Stimulated activated CD4-positive, alpha-beta T cell treated with anti-CD3 and anti-CD28 coated beads, TNF-alpha, amount 100 ng/mL, for 1 hour (primary cell): ENCODE measurements at places on chromosomes 12 and 14.

DNA sequence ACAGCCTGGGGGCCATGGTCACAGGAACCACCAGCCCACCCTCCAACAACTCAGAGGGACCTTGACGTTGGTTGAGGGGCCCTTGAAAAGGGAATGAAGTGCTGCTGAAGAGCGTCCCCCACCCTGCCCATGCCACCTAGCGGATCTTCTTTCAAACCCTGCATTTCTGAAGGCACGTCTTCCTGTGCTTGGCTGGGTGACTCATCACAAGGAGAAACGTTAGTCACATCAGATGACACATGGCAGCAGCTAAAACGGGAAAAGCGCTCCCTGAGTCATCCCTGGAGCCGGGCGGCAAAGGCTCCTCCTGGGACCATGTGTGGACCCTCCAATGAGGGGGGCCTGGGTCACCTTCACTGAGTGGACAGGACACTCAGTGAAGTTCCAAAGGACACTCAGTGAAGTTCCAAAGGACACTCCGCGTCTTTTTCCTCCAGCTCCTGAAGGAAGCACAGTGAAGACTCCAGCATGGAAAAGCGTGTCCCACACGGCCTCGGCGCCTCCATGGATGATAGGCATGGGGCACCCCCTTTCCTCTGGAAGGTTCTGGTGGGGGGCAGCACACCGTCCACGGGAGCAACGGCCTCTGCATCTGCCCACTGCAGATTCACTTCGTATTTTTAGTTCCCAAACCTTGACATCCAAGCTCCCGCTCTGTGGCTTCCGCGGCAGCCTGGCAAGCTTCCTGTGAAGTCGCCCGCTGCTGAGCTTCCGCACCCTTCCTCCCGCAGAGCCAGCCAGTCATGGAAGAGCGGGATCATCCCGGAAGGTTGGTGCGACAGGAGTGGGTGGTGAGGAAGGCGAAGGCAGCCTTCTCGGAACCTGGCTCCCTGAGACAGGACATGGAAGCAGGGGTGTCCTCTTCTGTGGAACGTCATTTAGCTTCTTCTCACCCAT lies 383.4 kb downstream of the VRK1 start:
- DNase-seq = no peak

DNA sequence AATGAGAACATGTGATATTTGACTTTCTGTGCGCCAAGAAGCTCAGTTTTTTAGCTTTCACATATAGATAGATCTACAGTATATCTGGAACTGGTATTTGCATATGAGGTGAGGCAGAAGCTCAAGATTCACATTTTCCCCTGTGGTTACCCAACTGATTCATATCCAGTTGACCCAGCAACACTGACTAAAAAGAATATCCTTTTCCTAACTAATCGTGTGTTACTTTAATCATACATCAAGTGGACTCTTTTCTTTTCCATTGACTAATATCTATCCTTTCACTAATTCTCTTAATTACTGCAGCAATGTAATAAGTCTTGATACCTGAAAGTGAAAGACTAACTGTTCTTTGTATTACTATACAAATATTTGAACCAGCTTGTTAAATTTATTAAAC lies 236.1 kb downstream of the AEBP2 start:
- DNase-seq = no peak

DNA sequence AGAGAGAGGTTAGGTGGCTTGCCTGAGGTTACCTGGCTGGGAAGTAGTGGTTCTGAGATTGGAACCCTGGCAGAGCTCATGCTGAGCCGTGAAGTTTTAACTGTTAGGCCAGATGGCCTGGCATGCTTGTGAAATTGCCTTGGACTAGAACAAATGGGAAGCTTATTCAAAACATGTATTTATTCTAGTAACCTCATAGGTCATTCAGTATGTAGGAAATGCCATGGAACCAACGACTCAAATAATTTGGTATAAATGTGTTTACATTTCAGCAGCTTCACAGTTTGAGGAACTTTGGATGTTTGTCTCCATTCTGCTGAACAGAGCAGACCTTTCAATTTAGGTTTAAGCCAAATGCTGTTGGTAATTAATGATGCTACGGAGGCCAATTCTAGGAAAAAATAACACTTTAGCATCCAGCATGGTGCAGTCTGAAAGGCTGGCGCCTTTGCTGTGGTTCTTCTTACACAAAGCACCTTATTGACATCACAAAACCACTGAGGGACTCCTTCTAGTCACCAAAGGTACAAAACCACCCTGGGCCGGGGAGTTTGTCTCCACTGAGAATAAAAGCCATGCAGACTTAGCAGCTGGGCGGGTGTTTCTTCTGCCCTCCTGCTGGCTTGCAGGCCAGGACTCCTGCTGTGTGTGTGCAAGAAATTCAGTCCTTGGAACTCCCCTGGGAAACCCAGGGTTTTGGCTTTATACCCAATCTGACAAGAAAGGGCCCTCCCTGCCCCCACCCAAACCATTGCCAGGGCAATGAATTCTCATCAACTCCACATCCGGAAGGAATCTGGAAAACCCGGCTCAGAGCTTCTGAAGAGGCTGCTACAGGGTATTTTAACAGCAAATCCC lies 64.2 kb downstream of the ELK3 start:
- no peak for DNase-seq

DNA sequence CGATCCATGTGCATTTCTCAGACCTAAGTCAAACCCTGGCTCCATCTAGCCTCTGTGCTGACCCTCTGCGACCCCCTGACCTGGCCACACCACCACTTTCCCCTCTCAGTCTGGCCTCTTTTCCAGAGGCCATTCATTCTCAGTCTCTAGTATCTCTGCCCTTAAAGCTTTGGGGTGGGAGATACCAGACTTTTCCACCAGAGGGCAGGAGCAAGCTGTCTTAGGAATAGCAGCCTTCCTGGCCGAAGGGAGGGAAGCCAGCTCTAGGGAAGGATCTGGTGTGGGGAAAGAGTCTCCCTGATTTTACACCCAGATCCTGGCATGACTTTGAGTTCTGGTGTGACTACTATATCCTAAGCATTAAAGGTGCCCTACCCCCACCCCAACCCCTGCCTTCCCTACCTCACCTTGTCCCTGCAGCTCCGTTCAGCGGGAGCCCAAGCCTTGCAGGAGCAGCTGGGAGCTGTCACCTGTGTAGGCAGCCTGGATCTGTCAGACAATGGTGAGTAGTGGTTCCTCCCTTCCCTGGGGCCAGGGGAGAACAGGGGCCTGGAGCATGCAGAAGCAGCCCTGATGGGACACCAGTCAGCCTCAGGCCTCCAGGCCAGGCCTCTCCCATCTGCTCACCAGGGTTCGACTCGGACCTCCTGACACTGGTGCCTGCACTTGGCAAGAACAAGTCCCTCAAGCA lies 6.6 kb downstream of the CARMIL3 start:
- no peak for DNase-seq

GRCh38 chr14:23620177-23620702 lies 15.9 kb upstream of the DHRS2 start:
- no peak for DNase-seq

DNA sequence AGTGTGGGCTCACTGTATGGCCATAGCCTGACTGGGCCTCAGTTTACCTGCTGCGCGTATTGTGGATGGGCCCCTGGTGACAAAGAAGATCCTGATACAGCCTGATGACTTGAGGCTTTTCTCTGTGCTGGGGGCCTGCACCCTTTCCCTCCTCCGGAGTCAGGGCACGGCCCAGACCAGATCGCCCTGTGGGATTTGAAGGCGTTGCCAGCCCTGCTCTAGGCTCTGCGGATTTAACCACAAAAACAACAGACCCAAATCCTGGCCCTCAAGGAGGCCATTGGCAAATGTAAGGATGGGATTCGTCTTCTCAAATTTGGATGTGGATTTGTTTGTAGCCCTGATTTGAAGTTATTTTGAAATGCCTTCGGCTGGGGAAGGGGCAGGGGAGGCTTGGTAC lies 195.8 kb downstream of the TSPAN9 start:
- no peak for DNase-seq

DNA sequence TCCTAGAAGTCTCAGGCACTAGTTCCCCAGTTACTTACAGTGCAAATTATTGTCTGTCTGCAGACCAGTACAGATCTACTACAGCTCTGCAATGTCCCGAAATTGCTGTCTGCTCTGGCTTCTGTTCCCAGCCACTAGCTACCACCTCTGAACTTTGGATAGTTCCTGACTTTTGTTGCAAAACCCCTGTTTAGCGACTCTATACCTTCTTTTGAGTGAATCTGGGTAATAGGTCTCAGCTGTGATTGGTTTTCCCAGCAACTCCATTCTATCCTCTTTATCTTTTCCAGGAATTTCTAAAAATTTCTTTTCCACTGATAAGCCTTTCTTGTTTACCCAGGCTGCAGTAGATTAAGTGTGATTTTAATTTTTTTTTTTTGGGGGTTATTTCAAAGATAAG lies 16.8 kb downstream of the KCNJ8 start:
- DNase-seq = no peak

- no peak for DNase-seq
Measured at GRCh38 chr14:68983191-68983590, 4.1 kb upstream of the ACTN1 start.

DNA sequence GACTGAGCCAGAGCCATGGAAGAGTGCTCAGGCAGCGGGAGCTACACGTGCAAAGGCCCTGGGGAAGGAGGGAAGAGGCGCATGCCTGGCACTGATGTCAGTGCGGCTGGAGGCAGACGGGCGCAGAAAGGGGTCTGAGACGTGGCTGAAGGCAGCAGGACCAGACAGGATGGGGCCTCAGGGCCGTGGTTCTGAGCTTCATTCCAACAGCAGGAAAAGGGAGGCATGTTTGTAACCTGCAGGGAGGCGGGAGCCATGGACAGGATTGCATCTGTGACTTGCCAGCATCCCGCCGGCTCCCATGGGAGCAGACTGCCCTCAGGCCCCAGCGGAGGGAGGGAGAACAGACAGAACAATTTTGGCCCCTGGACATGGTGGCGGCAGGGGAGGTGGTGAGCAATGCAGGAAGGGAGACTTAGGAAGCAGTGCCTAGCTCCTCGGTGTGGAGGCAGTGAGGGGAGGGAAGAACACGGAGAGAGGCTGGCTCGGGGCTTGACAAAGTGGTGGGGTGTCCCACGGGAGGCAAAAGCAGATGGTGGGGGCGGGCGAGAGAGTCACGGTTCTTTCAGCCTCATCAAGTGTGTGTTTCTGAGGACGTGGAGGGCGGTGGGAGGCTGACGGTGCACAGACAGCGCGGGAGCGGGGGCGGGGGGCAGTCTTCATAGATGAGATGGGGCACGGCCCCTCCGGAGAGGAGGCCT lies 33.3 kb upstream of the INF2 start:
- no peak for DNase-seq

DNA sequence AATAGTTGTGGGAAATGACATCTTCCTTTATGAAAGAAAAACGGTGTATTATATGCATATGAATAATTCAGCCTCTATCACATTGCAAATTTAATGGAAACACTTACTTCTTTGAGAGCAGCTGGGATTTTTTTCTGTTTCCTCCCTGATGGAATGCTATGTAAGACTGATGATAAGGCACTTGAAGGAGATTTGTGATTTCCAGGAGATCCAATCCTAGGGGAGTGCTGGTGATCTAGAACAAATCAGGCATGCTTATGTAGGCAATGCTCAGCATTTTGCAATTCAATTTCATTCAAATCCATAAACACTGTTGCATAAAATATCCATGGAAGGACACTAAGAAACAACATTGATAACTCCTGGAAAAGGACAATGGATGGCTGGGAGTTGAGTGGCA lies 16.0 kb upstream of the NR2C1 start:
- DNase-seq = no peak

DNA sequence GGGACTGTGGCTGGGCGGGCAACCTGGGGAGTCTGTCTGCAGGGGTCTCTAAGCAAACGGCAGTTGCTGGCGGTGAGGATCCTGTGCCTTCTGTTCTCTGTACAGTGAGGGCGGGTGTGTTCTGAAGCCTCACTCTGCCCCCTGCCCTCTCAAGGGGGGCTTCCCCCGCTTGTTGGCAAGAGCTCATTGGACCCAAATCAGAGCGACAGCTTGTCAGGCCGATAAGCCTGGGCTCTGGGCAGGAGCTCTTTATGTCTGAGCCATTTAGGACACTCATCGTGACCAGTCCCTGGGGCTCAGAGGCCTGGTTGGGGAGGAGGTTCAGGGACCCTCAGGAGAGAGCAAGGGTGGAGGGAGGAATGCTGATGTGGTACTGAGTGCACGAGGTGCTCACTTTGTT lies 136.0 kb downstream of the TSPAN9 start:
- DNase-seq = no peak

DNA sequence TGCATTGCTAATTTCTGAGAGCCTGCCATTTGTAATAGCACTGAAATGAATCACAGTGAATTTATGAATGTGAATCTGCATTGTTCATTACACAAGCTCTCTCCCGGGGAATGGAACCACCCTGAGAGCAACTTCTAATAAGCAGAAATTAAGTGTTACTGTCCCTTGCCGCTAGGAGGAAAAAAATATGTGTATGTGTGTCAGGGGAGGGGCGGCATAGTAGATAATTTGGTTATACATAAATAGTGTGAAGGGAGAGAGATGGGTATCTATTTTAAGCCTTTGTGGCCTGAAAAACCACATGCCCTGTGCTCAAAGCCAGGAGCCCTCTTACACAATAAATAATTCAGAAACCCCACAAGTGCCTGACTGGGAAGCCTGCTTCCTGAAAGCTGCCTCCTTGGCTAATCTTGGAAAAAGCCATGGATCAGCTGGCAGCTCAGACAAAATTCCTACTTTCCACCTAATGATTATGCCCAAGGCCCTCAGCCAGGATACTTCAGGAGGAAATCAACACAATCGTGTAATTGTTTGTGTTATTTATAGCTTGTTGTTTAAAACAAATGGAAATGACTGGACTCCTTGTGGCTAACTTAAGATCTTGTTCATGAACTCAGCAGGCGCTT lies 366.2 kb upstream of the KITLG start:
- DNase-seq = no peak

DNA sequence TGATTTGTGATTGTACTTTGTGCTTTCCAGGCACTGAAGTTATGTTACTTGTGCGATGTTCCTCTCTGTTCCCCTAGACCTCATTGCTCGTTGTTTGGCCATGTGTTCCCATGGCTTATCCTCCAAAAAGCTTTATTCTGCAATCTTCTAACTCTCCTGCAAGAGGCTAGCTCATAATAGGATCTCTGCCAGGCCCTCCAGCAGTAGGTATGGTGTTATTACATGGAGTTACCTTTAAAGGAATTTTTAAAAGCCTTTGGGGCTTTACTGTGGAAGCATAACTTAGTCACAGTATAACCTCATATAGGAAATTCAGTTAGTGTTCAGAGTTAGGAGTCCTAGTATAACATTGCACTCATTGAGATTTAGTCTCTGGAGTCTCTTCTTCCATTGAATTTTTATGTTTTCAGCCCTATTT lies 292.3 kb downstream of the RAD51B start:
- no peak for DNase-seq

GRCh38 chr12:66920205-66920604 lies 241.3 kb upstream of the GRIP1 start:
- DNase-seq = no peak

- no peak for DNase-seq
Measured at GRCh38 chr14:72128629-72129028, 196.4 kb downstream of the RGS6 start.

DNA sequence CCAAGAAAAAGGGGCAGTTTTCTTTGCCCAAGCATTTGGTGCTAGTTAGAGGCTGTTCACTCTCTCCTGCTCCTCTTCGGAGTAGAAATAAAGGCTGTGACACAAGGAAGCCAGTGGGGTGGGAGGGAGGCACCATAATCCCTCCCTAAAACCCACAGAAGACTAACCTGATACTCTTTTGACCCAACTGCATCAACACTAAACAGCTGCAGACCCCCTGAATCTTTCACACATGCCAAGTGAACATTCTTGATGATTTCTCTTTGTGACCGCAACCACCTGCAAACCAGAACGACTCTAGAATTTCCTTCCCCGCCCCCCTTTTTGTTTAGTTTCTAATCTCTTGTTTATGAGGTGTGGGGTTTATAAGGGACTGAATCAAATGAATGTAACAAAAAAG lies 175.8 kb upstream of the BCL2L14 start:
- DNase-seq = no peak

GRCh38 chr12:71592841-71593240 lies 70.8 kb downstream of the ZFC3H1 start:
- no peak for DNase-seq
